Suprapubic skin (tissue), 4 donors: ENCODE measurements at places on chromosomes 4 and X.

DNA sequence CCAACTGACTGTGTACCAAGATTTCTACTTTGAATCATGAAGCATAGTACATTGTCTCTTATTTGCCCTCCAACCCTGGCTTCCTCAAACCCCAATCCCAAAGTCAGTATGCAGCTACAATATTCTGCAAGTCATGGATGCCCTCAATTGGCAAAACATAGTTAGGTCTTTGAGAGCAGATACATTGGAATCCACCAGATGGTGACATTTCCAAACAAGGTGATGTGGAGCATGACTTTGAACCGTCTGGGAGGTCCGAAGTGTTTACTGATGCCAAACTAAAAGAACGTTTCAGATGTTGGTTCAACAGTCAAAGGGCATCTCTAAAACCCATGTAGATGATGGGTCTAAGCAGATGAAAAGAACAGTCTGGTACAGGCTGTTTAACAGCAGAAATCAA lies 43.7 kb upstream of the FRMD7 start:
- no peak for DNase-seq

DNA sequence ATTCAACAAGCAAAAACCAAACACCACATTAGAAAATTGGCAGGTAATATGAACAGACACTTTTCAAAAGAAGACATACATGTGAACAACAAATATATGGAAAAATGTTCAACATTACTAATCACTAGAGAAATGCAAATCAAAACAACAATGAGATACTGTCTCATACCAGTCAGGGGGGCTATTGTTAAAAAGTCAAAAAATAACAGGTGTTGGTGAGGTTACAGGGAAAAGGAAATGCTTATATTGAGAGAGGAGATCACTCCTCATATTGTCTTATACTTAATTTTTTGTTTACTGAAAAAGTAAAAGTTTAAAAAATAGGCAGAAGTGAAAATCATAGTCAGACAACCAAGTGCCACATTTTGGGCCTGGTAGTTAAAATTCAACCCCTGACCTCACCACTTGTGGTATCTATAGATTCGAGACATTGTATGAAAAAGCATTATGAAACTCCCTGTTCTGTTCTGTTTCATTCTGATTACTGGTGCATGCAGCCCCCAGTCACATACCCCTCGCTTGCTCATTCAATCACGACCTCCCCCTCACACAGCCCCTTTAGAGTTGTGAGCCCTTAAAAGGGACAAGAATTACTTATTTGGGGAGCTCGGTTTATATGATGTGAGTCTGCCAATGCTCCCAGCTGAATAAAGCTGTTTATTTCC lies 153.7 kb upstream of the FGF16 start:
- no peak for DNase-seq

GRCh38 chr4:53963336-53963735 lies 101.1 kb downstream of the CHIC2 start:
- DNase-seq, result no peak

DNA sequence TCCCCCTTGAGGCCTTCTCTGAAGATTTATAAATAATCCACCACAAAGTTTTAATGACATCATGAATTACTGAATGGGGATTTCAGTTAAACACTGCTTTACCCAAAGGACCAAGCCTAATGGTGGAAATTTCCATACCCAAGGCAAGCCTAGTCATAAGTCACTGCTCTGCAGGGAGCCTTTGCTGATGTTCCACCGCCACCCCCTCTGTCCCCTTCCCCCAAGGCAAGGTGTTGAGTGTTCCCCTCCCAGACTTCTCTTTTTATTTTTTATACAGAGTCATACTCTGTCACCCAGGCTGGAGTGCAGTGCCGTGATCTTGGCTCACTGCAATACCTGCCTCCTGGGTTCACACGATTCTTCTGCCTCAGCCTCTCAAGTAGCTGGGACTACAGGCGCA lies 76.4 kb upstream of the FUNDC1 start:
- DNase-seq, result no peak

DNA sequence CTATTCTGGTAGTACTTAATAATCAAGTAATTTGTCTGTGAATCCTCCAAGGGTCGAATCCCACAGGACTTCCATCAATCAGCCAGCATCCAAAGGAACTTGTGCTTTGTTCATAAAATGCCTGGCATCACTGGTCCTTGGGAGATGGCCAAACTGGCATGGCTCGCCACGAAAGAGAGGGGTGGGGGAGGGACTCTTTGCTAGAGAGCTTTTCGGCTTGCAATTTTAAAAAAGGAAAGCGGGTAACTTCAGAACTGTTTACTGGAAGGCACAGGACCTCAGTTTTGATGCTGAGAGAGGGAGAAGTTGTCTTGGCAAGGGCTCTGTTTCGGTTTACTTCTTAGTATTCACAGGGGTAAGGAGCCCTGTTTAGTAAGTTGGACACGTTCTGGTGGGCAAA lies 79.4 kb upstream of the FHL1 start:
- DNase-seq, result no peak

- no peak for DNase-seq
Measured at GRCh38 chrX:25018682-25019081, 2.9 kb upstream of the ARX start.
